ENCODE measurements at places on chromosomes 6 and 20.

DNA sequence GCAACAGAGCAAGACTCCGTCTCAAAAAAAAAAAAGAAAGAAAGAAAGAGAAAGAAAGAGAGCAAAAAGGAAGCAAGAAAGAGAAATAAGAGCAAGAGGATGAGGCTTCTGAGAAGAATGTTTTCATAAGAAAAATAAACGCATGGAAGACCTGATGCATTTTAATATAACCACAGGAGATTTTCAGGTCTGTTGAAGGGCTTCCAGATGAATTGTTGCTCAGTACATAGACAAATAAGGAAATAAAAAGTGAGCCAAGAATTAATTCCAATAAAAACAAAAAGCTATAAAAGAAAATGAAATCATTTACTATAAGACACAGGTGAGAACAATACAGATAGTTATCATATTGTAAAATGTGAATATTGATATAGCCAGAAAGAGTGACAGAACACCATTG lies 43.5 kb downstream of the PERP start:
- DNase-seq, result no peak

GRCh38 chr6:159979136-159979874 lies 10.4 kb downstream of the IGF2R start:
- DNase-seq, result peak; percentile 74

DNA sequence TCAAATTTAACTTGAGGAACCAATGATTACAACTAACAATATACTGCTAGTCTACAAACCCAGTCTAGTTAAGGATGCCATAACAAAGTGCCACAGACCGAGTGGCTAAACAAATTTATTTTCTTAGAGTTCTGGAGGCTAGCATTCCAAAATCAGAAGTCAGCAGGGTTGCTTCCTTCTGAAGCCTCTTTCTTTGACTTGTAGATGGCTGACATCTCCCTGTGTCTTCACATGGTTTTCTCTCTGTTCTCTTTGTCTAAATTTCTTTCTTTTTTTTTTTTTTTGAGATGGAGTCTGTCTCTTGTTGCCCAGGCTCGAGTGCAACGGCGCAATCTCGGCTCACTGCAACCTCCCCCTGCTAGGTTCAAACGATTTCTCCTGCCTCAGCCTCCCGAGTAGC lies 56.1 kb downstream of the NCOA3 start:
- DNase-seq, result no peak

DNA sequence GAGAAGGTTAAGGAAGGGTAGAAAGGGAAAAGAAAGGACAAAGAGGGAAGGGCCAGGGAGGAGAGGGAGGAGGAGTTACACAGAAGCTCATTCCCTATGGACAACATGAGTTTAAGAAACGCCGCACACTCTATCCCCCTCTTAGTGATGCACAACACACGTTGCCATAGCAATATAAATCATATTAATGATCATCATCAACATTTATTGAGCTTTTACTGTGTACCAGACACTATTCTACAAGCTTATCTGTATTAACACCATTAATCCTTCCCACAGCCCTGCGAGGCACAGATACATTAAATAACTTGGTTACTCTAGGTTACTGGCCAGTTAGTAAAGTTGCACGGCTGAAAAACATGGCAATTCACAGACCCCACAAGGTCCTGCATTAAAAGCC lies 234.8 kb downstream of the PTPRT start:
- no peak for DNase-seq

- DNase-seq, result no peak
Observed at GRCh38 chr20:60009318-60009717, 51.1 kb downstream of the CDH26 start.

DNA sequence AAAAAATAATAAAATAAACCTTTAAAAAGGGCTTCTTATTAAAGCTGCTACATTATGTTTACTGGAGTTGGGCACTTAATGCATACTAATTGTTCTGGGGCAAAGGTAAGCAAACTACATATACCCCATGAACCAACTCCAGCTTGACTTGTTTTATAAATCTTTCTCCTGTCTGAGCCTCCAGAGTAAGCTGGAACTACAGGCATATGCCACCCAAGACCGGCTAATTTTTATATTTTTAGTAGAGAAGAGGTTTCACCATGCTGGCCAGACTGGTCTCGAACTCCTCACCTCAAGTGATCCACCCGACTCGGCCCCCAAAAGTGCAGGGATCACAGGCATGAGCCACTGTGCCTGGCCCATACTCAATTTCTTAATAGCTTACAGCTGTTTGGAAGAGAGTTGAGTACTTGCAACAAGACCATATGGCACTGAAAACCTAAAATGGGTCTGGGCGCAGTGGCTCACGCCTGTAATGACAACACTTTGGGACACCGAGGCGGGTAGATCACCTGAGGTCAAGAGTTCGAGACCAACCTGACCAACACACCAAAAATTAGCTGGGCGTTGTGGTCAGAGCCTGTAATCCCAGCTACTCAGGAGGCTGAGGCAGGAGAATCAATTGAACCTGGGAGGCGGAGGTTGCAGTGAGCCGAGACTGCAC lies 19.9 kb downstream of the ROMO1 start:
- no peak for DNase-seq

GRCh38 chr6:365835-366234 lies 25.7 kb upstream of the IRF4 start:
- DNase-seq, result no peak

- no peak for DNase-seq
Observed at GRCh38 chr6:38831865-38832264, 116.8 kb downstream of the DNAH8 start.

GRCh38 chr6:26358511-26358981 lies 6.5 kb upstream of the BTN3A2 start:
- no peak for DNase-seq

- DNase-seq, result no peak
Observed at GRCh38 chr20:43550456-43550855, 8.4 kb upstream of the SGK2 start.

DNA sequence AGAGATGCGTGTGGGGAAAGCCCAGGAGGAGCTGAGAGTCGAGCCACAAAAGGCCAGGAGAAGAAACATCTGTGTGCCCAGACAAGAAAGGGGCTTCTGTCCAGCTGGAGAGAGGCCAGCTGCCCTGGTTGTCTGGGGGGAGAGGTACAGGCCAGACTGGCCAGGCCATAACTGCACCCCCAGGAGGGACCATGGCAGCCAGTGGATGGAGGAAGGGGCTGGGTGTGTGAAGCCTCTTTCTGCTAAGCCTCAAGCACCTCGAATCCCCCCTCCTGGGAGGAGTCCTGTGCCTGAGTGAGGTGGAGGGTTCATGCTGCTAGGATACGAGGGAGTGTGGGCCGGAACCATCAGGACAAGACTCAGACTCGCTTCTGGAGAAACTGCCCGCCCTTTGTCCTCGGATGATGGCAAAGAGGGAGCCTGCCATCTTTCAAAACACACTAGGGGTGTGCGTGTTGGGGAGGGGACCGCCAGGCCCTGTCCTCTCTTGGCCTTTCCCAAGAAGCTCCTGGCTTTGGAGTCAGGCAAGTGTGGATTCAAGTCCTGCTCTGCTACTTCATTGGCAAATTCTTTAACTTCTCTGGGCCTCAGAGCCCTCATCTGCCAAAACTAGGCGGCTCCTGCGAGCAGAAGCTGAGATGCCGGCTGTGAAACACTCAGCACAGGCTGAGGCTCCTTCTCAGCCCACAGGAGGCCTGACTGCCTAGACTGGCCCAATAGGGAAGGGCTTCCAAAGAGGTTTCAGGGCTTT lies 90.3 kb downstream of the ASXL1 start:
- no peak for DNase-seq

DNA sequence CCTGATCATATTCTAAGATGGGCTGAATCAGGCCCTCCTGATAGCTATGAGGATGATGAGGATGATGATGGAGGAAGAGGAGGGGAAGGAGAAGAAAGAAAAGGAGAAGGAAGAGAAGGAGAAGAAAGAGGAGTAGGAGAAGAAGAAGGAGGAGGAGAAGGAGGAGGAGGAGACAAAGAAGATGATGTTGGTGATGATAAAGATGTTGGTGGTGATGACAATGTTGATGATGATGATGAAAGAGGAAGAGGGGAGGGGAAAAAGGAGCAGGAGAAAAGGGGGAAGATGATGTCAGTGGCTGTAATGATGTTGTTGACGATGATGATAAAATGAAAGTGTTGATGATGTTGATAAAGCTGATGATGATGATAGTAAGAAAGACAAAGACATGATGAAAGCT lies 119.5 kb downstream of the CDC5L start:
- no peak for DNase-seq

- DNase-seq, result no peak
Observed at GRCh38 chr20:17227219-17227575, 357 bp downstream of the PCSK2 start.

DNA sequence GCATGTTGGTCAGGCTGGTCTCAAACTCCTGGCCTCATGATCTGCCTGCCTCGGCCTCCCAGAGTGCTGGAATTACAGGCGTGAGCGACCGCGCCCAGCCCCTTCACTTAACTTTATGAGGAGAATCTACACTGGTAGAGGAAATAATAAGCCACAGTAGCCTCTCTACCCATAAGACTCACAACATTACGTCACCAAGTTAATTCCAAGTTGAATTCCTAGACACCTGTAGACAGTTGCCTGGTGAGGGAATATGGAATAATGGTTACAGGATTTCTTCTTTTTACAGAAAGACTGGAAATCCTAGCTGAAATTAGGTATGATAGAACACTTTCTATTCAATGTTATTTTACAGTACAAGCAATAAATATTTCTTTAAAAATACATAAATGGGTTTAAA lies 854.5 kb upstream of the EYS start:
- DNase-seq, result no peak

DNA sequence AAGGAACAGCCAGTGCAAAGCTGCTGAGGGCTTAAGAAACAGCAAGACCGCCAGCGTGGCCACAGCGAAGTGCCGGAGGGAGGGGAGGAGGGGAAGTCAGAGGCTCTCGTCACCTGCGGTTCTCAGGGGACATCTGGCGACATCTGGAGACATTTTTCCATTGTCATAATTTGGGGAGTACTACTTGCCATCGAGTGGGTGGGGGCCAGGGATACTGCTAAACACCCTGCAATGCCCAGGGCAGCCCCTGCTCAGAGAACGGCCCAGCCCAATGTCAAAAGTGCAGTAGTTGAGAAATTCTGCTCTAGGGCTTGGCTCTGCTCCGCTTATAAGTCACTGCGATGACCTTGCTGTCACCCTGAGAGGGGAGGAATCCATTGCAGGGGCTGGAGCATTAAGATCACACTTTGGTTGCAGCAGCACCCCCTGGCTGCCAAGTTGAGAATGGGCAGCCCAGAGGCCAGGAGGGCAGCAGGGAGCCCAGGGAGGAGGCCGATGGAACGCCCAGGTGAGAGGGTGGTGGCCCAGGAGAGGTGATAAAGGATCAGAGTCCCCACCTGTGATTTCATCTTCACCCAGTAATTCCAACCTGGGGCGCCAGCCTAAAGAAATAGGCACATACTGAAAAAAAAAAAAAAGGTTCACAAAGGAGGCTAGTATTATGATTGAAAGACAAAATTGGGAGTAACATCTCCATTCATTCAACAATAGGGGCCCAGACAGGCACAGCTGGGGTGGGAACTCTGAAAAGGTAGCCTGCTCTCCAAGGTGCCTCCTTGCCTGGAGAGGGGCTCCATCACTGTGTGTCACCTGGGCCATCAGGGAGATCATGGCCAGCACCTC lies 218.2 kb downstream of the BMP7 start:
- DNase-seq, result peak; percentile 14

- no peak for DNase-seq
Observed at GRCh38 chr6:134162932-134163331, 110.5 kb upstream of the SLC2A12 start.

DNA sequence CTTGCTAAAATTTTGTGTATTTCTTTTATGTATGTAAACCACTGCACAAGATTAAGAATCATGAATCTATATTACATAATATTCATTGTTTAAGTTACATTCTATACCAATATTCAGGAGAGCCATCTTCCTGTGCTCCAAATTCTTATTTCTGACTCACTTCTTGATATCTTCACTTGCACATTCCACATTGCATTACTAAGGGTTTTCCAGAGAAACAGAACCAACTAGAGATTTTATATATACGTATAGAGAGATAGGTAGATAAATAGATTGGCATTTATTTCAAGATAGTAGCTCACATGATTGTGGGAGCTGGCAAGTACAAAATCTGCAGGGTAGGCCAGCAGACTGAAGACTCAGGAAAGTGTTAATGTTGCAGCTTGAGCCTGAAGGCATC lies 222.2 kb upstream of the PRSS16 start:
- DNase-seq, result no peak

GRCh38 chr6:139240161-139241010 lies 51.4 kb downstream of the TXLNB start:
- peak; percentile 87 for DNase-seq

DNA sequence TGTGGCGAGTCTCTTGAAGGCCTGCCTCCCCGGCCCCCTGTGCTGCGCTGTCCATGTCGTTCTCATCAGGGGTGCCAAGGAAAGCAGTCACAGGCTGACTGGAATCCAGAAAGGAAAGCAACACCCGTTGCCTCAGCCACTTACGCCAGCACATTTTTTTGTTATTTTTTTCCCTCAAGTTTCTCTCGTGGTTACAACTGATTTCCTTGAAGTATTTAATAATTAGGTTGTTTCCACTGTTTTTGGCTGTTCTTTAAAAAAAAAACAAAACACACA lies 17.9 kb upstream of the SLC22A1 start:
- no peak for DNase-seq

DNA sequence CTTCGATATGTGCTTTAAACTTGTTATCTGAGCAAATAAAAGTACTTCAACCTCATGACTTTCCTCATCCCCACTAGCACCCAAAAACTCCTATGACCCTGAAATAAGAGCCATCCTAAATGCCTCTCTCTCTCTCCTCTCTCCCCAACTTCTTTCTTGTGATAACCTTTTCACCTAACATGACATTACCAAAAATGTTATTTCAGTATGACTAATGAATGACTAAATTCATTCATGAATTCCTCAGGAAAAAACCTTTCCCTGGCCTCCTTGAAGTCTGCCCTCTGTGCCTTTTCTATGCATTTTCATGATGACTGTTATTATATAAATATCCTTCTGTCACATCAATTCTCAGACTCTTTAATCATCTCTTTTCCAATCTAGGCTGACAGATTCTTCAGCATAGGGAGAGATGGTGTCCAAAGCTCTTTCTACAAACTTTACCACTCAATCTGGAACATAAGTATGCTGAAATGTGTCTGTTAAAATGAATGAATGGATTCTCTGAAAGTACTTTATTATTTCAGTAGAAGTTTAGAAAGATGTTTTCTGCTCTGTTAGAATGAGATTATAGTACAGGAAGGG lies 114.3 kb upstream of the GGTLC1 start:
- no peak for DNase-seq

- DNase-seq, result no peak
Observed at GRCh38 chr20:58584051-58584824, 66.8 kb upstream of the STX16 start.

- no peak for DNase-seq
Observed at GRCh38 chr20:60063739-60064380, 105.6 kb downstream of the CDH26 start.

DNA sequence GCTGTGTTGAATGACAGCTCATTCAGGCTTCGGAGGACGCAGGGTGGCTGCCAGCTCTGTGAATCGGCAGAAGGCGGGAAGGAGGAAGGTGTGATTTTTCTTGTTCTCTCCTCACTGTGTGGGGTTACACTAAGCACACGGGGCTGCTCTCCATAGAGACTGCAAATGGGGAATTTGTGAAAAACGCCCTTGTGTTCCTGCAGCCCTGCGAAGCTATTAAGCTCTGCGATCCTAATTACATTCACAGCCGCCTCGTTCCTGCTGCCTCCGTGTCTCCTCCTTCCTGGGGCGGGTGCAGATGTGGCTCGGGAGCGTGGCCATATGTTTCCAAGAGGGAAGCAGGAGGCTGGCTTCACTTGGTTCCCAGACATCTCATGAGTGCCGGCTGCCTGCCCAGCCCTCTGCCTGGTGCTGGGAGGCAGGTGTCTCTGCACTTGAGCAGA lies 124.0 kb downstream of the TOX2 start:
- DNase-seq, result no peak

- no peak for DNase-seq
Observed at GRCh38 chr20:11922561-11922960, 4.9 kb downstream of the BTBD3 start.
